ENCODE measurements at places on chromosomes 11 and 22. TPM values are rescaled to one million over a fixed set of nuclear protein-coding genes. Genes with fewer than 3 reads are reported as not detected.

GRM5 gene
- 0.06 TPM for total RNA-seq

PAMR1 gene
- 7.6 TPM for total RNA-seq

FIBIN gene
- 8.5 TPM for total RNA-seq

DNA sequence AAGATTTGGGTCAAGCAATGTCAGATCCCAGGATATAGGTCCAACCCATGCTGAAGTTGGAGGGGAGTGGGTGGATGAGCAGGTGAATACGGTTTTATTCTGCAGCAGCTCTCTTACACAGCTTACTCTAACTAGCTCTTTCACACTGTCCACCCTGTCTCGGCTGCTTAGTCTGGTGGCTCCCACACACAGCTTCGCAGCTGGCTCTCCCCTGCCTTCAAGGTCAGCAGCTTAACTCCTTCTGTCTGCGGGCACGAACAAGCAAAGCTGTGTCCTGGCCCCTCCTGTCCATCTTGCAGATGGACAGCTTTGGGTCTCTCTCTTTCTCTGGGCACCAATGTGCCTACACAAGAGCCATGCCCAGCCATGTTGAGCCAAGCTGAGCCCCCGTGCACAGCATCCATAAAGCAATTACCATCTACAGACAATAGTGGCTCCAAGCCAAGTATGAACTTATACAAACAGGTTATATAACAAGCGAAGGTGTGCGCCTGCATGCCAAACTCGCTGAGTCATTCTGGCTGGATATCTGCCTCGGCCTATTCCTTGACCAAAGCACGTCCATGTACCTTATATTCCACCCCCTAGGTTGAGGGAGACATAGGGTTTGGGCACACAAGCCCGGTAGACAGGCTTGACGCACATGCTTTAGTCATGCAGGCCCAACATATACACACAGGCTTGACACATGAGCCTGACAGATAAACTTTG, 1307.8 kb upstream of the RAG2 start:
- DNase-seq: no peak

DNA sequence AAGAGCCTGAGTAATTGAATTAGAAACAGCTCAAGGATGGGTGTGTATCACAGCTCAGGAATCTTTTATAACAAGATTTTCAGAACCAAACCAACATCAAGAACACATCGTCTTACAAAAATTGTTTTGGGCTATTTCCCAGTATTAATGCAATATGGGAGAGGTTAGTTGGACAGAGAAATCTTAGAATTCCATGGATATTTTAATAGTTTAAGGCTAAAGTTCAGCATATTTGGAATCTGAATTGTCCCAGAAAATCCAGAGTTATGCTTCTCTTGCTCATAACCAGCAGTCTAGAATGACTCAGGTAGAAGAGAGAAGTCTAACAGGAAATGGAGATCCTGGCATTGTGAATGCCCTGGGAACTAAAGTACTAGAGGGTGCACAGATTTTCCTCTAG, 74.6 kb downstream of the ADM start:
- no peak for DNase-seq

- no peak for DNase-seq
These were observed 3.8 kb upstream of the WEE1 start for GRCh38 chr11:9569588-9570164.

DNA sequence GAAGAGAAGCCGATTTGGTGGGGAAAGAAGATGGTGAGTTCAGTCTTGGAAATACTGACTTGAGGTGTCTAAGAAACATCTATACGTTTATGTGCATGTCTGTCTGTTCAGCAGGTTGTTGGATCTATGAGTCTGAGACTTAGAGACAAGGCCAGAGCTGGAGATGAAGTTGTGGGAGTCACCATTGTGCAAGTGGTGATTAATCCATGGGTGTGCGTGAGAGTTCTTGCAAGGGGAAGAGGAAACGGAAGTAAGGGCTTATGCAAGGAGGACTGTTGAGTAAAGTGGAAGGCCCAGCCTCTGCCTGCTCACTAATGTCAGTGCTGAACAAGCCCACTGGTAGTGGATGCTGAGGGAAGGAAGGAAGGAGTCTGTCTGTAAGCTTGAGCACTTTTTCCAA, 9.7 kb downstream of the TMEM45B start:
- DNase-seq: no peak

RPS6KA4 gene
- total RNA-seq: 33.0 TPM

OR8G5 gene
- total RNA-seq: not detected

DNA sequence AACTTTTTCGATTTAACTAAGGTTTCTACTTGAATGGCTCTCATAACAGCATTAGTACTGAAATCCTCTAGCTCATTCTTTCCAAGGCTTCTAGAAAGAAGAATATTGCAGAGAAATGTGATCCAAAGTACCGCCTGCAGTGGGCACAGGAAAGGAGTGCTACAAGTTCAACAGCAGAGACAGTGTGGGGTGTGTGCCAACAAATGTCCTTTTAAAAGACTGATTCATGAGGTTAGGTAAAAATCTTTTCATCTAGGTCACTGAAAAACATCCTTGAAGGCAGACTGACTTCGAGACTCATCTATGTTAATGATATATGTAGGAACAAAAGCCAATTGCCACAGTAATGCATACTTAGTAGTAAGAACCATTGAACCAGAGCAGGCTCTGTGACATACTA, 349.1 kb upstream of the PITPNB start:
- DNase-seq: no peak

GRCh38 chr11:116543099-116543498, 229.7 kb downstream of the BUD13 start:
- no peak for DNase-seq

- DNase-seq: no peak
These were observed 64.2 kb downstream of the RAB30 start for GRCh38 chr11:83007477-83007876.

CAPN5 gene
- total RNA-seq: 197 TPM

DNA sequence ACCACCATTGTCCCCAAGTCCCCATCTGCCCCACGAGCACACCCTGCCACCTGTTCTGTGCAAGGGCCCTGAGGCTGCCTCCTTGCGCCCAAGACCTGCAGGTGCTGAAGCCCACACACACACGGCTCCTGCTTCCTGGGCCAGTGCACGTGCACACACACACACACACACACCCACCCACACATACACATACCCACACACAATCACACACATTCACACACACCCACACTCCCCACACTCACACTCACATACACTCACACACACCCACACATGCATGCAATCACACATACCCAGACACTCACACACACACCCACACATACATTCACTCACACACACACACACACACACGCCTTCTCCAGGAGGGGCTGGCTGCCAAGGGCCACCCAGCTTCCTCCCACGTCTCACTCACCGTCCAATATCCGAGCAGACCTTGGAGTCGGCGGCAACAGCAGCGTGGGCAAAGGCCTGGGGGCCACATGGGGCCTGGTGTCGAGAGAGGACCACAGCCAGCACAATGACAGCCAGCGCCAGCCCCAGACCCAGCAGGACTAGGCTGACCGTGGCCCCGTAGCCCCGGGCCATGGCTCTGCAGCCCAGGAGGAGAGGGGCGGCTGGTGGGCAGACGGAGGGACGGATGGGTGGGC, 616 bp downstream of the GGT5 start:
- DNase-seq: no peak

- DNase-seq: no peak
These were observed 76.2 kb upstream of the VPREB1 start for GRCh38 chr22:22168190-22168940.

- DNase-seq: no peak
These were observed 94.8 kb upstream of the SESN3 start for GRCh38 chr11:95325777-95326258.

DNA sequence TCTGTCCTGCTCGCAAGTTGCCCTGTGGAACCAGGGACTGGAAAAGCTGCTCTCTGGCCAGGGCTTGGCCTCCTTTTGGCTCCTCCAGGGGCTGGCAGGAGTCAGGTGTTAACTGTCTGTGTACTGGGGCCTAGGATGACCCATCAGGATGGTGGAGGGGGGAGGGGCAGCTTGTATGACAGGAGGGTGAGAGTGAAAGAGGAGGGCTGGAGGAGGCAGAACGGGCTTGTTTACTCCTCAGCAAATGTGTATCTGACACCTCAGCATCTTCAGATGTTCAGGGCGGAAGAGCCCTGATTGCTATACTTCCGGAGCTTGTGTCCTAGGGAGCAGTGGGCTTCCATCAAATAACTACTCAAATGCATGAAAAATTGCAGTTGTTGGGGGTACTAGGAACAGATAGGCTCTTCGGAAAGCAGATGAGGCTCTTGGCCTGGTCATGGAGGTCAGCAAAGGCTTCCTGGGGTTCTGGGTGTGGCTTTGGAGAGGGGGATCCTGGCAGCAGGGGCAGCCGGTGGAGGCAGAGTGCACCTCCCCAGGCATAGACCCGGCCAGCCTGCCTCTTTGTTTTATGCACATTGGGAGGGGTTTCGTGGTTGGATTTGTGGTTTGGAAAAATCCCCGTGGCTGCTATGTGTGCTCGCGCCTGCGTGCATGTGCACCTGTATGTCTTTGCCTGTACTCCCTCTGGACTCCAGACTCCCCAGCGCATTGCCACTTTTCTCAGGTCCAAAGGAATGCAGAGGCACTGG, 31.2 kb downstream of the CD82 start:
- no peak for DNase-seq

DNA sequence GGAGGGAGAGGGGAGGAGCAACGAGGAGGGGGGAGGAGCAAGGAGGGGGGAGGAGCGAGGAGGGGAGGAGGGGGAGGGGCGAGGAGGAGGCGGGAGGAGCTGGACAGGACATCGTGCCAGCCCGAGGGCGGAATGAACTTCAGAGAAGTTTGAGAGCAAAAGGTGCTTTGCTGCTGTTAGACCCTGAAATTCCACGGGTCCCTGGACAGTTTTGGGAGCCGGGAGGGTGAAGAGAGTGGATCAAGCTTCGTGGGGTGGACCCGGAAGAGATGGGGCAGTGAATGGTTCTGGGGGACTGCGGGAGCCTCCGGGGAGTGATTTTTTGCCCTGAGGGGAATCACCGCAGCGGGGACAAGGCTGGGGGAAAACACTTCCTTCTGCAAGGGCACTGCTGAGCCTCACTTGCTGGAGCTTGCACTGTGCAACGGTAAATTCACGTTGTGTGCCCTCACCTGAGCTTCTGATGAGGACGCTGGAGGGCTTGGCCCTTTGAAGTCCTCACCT, 10.7 kb upstream of the NLRP6 start:
- DNase-seq: no peak

GRCh38 chr11:83070731-83071566, 748 bp downstream of the RAB30 start:
- DNase-seq: peak; percentile 24

DNA sequence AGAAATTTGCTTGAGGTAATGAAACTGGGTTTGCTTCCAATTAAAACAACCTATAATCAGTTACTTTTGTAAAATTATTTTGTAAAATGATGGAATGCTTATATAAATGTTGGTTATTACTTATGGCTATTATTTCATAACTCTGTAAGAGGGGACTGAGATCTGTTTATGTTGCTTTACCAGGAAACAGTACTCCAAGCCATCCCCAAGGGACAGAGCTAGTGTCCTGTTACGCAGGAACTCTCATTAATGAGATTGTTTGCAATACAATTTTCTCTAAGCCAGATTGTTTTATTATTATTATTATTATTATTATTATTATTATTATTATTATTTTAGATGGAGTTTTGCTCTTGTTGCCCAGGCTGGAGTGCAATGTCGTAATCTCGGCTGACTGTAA, 2.3 kb upstream of the NOX4 start:
- no peak for DNase-seq

- no peak for DNase-seq
These were observed 289.5 kb upstream of the C11orf87 start for GRCh38 chr11:109132539-109132938.

GRCh38 chr11:71080239-71081097, 171.9 kb downstream of the SHANK2 start:
- DNase-seq: peak; percentile 63

DNA sequence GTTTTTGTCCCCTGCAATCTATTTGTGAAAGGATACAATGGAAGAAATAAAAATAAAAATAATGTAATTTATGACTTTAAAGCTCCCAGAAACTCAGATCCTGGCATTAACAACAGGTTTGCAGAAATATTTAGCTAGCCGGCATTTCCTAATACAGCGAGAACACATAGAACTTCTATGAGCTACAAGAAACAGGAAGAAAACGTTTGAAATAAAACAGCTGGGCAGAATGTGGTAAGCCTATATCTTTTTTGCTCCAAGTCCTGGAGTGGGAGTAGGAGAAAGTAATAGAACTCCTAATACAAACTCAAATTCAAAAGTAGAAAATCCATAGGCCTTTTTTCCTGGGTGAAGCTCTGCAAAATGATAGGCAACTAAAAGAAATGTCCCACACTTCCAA, 29.6 kb upstream of the FIBIN start:
- DNase-seq: no peak

- DNase-seq: no peak
These were observed 95.2 kb downstream of the MRTFA start for GRCh38 chr22:40541300-40541699.

DNA sequence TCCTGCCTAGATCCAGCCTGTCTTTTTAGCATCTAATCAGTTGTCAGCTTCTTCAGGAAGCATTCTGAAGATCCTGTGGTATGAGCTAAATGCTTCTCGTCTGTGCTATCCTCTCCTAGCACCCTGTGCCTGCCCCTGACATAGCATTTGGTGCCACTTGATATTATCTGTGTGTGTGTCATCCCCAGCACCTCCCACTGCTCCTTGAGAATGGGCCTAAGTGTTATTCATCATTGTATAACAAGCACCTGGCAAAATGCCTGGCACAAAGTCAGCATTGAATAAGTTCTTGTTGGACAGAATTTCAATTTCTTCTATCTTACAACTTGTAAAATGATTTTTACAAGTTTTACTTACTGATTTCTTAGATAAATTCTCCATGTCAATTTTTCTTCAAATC, 28.1 kb upstream of the OLFML1 start:
- peak; percentile 16 for DNase-seq

DNA sequence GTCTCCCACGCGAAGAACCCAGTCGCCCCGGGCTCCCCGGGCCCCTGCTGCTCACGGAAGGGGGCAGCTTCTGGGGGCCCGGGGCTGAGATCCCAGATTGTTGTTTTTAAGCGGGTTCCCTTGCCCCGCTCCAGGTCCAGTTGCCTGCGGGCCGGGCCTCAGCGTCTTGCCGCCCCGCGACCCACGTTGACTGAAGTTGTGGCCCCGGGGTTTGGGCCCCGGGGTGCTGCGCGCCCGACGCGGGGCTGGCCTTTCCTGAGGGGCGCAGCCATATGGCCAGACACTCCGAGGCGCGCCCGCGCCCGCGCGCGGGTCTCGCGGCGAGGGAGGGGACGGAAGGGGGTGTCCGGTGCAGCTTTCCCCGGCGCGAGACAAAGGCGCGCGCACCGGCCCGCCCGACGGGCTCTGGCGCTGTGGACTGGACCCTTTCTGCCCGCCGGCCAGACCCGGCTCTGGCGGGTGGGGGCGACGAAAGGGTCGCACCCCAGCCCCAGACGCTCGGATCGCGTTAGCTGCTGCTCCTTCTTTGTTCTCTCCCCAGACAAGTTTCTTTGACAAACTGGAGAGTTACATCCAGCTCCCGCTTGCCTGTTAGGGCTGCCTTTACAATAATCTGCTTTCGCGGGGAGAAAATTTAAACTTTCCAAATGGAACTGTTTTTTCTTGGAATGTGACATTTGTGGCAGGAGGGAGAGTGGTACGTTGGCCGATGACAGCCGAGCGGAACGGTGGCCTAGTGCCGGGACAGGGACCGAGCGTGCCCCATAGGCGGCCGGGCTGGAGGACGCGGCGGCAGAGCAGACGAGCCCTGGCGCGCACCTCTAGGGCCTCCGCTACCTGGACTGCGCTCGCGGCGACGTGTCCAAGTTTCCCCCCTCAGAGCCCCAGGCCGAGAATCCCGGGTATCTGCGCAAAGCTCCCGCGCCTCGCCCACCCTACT, 716 bp downstream of the AMOTL1 start:
- no peak for DNase-seq

KCNE3 gene
- total RNA-seq: 71.8 TPM

NRXN2 gene
- total RNA-seq: 8.1 TPM

OR5P2 gene
- not detected for total RNA-seq

POLA2 gene
- total RNA-seq: 8.7 TPM

Data from mucosa of gallbladder (tissue), 1 donor.